ENCODE measurements at places on chromosomes 6 and 20.

GRCh38 chr6:160439751-160440150 is 91.6 kb downstream of the SLC22A3 start:
- no peak for DNase-seq

DNA sequence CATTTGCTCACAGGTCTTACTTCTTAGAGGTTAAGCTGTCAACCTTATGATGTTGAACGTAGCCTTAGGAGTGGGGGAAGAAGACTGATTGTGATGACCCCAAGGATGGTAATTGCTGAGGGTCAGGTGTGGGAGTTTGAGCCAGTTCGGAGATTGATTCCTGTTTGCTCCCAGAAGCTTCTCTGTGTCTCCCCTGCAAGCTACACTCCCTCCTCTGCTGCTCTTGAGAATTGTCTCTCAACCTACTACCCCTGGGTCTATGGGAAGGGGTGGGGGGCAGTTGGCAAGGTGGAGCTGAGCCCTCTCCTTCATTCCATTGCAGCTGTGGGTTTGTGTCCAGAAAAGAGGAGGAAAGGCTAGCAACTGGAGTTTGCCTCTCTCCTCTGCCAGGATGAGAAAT is 113.8 kb downstream of the PLEKHG1 start:
- DNase-seq: no peak

DNA sequence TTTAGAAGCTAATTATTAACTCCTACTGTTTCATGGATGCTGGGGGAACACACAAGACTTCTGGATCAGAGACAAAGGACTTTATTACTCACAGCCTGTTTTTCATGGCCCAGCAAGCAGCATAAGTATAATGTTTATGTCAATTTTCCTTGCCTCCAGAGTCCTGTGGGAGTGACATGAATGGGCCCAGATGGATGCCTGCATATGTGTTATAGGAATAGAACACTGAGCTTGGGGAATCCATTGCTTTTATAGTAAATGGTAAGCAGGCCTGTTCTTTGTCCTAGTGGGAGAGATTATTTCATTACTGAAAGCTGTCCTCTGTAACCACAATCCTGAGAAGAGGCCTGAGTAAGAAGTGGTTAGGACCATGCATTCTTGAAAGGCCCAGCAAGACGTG is 25.6 kb downstream of the BLTP3A start:
- DNase-seq: no peak

GRCh38 chr6:15892369-15892768 is 229.5 kb upstream of the DTNBP1 start:
- no peak for DNase-seq

GRCh38 chr6:170112583-170112860 is 178.4 kb downstream of the DLL1 start:
- no peak for DNase-seq

GRCh38 chr20:53735536-53736050 is 142.0 kb upstream of the ZNF217 start:
- no peak for DNase-seq

DNA sequence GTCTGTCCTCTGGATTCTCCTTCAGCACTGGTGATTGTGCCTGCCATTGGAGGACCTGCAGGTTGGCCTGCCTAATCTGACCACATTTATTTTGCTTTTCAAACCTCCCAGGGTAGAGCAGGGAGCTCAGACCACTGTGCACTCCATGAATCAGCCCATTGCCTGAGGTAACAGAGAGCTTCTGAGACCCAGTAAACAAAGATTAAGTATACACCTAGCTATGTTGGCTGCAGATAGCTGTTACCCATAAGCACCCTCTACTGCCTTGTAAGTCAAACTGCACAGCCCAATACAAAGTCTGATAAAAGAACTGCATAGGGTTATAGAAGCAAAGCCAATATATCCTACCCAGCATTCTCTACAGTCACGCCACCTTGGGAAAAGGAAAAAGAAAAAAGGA is 338.7 kb downstream of the HTR1B start:
- no peak for DNase-seq
